ENCODE measurements at places on chromosomes 12 and 14. TPM values are rescaled to one million over a fixed set of nuclear protein-coding genes. Genes with fewer than 3 reads are reported as not detected.
A peak's percentile ranks its signal among the peaks of the same experiment; 100 is the strongest.

SLC25A3 gene
- 941 TPM for total RNA-seq

OR11H7 gene
- not detected for total RNA-seq

GSG1 gene
- total RNA-seq = 1.3 TPM

FUT8 gene
- 60.6 TPM for total RNA-seq

GPD1 gene
- 0.13 TPM for total RNA-seq

PGF gene
- total RNA-seq = 1.8 TPM

DNA sequence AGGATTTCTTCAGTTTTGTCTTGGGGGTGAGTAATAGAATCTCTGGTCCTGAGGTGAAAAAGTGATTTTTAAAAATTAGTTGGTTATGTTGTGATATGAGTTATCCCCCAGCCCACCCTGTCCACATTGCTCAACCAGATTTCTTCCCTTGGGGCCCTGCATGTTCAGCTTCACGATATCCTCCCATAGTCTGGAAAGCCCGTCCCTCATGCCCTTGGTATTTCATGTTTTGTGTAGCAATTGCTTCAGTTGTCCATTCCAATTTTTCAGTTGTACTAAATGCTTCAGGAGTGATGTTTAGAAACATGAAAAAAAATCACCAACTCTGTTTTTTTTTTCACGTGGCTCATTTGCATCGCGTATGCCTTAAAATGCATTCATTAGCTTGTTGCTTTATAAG lies 17.5 kb upstream of the BICD1 start:
- DNase-seq = no peak

GRCh38 chr12:44640427-44641190 lies 235.5 kb downstream of the NELL2 start:
- no peak for DNase-seq

DNA sequence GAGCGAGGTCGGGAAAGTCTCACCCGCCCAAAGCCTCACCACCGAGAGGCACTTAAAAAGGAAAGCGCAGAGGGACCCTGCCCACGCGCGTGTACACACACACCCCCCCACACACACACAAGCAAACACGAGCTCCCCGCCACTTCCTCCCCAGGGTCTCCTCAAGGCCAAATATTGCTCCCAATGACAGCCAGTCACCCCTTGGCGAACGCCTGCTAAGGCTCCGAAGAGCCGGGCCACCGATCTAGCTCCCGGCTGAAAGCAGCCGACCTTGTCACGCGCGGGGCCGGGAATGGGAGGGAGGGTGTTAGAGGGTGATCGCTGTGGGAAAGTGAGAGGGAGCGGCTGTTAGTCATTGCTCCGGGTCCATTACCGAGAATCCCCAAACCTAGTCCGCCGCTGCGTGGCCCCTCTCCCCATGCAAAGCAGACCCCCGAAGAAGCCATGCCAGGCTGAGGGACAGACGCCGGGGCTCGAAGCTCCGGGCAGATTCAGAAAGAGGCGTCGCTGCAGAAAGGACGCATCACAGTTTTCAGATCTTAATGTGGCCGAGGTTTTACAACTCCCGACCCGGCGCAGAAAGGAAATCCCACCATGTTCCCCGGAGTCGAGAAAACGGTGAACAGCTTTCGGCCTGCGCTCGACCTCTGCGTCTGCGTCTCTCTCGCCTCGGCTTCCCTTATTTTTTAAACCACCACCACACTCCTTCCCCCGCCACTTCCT lies 2.6 kb downstream of the BMP4 start:
- DNase-seq = peak; percentile 66

- DNase-seq = peak; percentile 22
These were observed 6.9 kb downstream of the GNPTAB start for GRCh38 chr12:101823891-101824290.

- no peak for DNase-seq
These were observed 963 bp upstream of the TINF2 start for GRCh38 chr14:24243336-24243836.

GRCh38 chr14:106813477-106813823 lies 1287.1 kb downstream of the TMEM121 start:
- no peak for DNase-seq

DNA sequence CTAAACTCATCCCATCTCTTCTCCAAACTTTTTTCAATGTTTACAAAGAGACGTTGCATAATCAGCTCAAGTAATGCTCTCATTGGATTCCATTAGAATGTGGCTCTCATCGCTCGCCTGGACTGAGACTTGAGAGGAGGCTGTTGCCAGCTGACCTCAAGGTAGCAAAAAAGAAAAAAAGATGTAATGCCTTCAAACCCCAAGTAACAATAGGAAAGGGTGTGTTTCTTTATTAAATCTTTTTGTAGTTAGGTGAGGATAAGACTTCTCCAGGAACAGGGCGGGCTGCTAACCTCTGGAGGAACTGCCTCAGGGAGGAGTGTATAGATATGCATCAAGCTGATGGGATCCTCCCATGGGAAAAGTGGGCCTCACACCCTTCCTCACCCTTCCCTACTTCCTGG lies 956 bp upstream of the PTHLH start:
- DNase-seq = peak; percentile 73

DNA sequence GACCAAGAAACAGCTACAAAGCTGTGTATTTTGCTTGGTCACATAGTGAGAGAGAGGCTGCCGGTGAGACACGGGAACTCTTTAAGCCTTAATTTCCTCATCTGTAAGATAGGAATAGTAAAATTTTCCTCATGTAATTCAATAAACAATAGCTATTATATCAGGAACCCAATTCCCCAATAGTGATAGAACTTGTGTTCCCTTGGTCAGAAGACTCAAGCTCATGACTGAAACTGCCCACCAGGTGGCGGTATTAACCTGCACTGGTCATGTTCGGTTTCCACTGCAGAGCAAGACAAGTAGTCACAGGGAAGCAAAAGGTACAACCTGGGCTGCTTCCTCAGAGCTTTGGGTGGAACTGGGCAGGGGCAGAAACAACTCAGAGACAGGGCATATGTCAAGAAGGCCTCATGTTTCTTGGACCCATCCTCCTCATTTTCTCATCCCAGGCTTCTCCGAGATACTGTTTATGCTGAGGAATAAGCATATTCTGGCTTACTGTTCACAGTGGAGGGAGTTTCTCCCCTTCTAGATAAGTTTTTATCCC lies 4.2 kb upstream of the AJUBA start:
- DNase-seq = peak; percentile 84

GRCh38 chr14:90805662-90806540 lies 10.3 kb downstream of the TTC7B start:
- DNase-seq = peak; percentile 69

DNA sequence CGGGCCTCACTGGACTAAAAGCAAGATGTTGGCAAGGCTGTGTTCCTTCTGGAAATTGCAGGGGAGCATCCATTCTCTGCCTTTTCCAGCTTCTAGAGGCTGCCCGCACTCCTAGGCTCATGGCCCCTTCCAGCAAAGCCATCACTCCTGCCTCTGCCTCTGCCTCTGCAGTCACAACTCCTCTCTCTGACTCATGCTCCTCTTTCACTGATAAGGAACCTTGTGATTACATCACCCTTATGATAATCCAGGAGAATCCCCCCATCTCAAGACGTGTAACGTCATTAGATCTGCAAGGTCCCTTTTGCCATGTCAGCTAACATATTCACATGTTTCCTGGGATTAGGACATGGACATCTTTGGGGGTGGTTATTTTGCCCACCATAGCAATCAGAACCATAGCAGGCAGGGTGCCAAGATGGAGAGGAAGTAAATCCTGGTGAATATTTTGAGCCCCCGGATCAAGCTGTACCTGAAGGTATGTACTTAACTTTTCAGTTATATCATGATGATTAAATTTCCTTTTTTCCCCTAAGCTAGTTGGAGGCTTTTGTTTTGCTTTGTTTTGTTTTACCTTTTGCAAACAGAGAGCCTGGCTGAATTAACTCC lies 123.6 kb downstream of the SCARB1 start:
- DNase-seq = no peak

GRCh38 chr14:65415613-65416012 lies 3.1 kb downstream of the FUT8 start:
- no peak for DNase-seq

DNA sequence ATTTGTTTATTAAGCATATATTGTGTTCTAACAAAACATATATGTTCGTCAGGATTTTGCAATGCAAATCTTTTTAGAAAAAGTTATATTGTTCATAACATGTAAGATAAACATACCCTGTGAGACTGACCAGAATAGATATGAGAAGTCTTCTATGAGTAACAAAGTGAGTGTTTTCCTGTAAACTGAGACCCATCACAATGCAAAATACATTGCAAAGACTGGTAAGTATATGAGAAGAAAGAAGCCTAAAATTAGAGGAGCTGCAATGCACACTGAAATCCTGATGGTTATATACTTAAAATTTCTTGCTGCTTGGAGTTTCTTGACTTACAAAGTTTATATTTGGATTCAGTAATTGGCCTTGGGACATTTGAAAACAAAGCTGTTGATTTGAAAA lies 6.0 kb downstream of the HMGA2 start:
- no peak for DNase-seq

DNA sequence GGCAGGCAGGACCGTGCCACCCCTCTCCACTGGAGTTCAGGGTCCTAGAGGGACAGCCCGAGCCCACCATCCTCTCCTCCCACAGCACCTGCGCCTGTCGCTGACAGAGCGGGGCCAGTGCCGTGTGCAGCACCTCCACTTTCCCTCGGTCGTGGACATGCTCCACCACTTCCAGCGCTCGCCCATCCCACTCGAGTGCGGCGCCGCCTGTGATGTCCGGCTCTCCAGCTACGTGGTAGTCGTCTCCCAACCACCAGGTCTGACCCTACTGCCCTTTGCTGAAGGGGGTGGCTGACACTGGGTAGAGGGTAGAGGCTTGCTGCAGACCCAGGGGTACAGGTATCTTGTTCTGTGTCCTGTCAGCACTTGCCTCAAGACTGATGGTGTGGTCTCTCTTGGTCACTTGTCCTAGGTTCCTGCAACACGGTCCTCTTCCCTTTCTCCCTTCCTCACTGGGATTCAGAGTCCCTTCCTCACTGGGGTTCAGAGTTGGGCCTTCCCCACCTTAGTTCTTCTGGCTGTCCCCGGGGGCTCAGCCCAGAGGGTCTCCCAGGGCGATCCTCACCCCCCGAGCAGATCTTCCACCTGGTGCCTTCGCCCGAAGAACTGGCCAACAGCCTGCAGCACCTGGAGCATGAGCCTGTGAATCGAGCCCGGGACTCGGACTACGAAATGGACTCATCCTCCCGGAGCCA lies 42.0 kb downstream of the SH2B3 start:
- DNase-seq = no peak
